ENCODE measurements at places on chromosomes 13 and 19. TPM values are rescaled to one million over a fixed set of nuclear protein-coding genes. Genes with fewer than 3 reads are reported as not detected.

DNA sequence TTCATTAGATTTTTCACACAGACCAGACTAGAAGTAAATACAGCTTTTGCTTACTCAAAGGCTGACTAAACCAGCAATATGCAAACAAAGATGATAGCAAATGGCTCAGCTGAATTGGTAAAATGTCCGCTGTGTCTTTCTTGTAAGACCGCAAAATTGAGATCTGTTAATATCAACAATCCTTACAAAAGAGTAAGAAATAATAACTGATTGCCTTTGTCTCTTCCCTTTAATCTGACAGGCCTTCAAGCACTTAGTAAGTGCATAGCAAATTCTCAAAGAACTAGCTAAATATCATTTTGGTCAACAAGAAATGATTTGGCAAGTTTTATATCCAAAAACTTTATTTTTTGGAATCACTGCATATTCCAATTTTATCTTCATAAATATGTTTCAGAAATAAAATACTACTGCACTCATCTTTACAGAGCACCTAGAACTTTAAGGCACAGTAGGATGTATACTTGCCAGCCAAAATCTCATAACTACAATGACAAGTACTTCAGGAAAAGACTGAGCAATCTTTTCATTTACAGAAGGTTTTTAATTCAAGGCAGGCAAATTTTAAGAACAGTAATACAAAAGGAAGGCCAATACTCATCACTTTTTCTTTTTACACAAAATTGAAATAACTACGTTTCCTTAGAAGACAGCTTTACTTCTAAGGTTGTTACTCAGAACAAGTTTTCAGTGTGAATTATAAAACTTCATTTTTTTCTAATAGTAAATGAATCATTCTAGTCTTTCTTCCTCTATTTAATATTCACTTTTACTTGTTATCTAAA, 1.1 kb downstream of the ELF1 start:
- DNase-seq, result no peak

- no peak for DNase-seq
Observed at GRCh38 chr13:28490061-28490460, 4.9 kb downstream of the FLT1 start.

- DNase-seq, result peak; percentile 19
Observed at GRCh38 chr19:35212241-35212640, 16.3 kb downstream of the FAM187B start.

DNA sequence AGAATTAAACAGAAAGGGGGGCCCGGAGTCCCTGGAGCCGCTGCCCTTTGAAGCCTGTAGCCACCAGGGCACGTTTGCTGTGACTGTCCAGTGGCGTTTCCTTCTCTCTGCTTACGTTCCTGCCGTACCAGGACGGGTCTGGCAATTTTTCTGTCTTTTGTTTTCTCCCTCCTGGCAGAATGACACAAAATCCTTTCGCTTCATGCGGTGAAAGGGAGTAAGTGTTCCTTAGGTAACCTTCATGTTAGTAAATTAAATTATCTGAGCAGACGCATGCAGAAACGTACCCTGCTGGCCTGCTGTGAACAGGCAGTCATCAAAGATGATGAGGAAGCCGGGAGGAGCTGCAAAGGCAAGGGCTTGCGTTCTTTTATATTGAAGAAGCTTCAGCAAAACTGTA, 299.3 kb upstream of the ARGLU1 start:
- DNase-seq, result no peak

GRCh38 chr19:17163652-17164051, 51.5 kb upstream of the USE1 start:
- DNase-seq, result no peak

DNA sequence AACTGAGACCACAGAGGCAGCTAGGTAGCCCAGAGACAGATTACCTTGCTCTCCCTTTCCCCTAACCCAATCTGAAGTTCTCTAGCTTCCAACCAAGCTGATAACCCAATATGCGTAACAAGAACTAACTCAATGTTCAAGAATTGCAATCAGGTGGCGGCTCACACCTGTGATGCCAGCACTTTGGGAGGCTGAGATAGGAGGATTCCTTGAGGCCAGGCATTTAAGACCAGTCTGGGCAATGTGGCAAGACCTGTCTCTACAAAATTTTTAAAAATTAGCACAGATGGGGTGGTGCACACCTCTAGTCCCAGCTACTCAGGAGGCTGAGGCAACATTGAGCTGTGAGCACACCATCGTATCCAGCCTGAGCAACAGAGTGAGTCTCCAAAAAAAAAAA, 86.7 kb upstream of the IPO5 start:
- no peak for DNase-seq

- no peak for DNase-seq
Observed at GRCh38 chr13:112998521-112999280, 29.7 kb downstream of the MCF2L start.

KIRREL2 gene
- not detected for total RNA-seq

SUGT1 gene
- total RNA-seq, result 39.1 TPM

PODNL1 gene
- 2.8 TPM for total RNA-seq
